ENCODE measurements at places on chromosomes 7 and 10.

- DNase-seq = no peak
Observed at GRCh38 chr10:73251683-73252444, 580 bp downstream of the MRPS16 start.

GRCh38 chr7:70997261-70997660 is 134.7 kb upstream of the GALNT17 start:
- DNase-seq = no peak

- no peak for DNase-seq
Observed at GRCh38 chr7:102004229-102004628, 186.8 kb downstream of the CUX1 start.

GRCh38 chr7:136966825-136967224 is 98.4 kb downstream of the CHRM2 start:
- DNase-seq = no peak

- no peak for DNase-seq
Observed at GRCh38 chr10:106500925-106501525, 663.5 kb downstream of the SORCS1 start.

GRCh38 chr7:23658831-23659427 is 21.1 kb upstream of the FAM221A start:
- no peak for DNase-seq

GRCh38 chr10:51008346-51008745 is 65.9 kb upstream of the PRKG1 start:
- no peak for DNase-seq

DNA sequence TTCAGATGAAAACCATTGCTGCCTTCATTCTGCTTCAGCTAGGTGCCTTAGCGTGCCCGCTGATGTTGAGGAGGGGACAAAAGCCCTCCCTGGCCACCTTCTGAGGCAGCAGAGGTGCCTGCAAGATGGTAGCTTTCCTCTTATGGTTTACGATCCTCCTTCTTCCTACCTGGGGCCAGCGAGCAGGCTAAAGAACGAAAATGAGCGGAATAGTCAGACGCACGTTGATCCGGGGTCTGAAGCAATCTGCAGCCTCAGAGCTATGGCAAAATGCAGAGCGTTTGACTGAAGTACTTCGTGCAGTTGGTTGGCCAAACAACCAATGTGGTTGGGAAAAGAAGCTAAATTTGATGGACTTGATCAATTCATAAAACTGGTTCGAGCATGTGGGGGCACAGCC is 95.5 kb downstream of the GATA3 start:
- no peak for DNase-seq

DNA sequence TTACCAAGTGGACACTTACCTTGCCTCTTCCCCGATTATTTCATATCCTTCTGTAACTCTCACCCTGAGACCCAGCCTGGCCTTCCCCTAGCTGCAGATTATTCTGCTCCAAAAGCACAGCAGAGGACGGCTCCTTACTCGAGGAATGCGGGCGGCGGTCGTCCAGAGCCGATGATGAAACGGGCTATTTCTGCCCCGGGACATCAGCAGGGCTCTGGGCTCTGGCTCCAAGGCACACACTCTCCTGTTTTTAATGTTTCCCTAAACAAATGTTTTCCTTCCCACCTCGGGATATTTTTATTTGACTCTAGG is 343 bp upstream of the C10orf71 start:
- no peak for DNase-seq

DNA sequence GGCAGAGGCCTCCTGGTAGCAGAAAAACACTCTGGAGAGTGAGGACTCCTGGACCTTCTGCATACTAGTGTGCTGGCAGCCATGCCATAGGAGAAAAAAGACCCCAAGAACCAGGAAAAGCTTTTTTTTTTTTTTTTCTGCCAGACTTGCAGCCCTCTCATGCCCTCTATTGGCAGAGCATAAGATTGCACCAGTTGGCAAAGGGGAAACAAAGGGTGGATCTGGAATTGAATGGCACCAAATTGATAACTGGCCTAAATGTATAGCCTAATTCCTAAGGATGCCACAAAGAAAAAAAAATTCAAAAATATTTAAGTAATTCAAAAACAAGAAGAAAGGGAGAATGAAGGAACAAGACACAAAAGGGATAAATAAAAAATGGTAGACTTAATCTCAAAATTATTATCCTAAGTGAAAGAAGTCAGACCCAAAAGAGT is 112.5 kb upstream of the GHITM start:
- peak; percentile 13 for DNase-seq

DNA sequence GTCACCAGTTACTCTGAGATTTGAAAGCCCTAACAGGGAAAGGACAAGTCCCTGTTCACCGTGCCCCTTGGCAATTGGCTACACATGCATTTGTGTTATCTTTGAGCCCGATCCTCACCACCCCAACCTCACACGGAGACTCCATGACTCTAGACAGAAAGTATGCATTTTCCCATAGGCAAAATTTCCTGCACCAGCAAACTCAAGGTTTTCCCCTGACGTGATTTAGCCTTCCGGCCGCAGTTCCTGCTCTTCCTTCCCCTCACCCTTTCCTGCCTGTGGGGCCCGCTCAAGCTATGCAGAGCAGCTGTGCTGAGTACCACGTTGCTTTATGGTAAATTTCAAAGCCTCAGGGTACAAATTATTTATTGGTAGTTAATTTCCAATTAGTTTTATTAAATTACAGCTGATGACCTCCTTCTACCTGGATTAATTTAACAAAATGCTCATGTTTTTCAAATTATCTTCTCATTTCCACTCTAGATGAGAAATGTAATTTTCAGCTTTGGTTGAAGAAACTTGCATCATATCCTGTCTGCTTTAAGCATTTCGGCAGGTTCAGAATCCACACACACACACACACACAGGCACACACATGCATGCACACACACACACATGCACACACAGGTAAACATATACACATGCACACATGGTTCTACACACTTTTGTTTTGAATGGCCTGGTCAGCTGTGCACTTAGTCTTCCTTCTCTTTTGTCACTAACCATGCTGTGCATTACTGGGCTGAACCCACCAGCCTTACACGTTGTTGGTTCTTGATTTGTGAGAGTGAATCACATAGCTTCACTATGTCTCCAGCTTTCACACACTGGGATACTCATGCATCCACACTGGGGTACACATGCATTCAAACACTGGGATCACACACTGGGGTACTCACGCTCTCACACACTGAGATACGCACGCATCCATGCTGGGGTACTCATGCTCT is 283.1 kb upstream of the PITRM1 start:
- DNase-seq = no peak

DNA sequence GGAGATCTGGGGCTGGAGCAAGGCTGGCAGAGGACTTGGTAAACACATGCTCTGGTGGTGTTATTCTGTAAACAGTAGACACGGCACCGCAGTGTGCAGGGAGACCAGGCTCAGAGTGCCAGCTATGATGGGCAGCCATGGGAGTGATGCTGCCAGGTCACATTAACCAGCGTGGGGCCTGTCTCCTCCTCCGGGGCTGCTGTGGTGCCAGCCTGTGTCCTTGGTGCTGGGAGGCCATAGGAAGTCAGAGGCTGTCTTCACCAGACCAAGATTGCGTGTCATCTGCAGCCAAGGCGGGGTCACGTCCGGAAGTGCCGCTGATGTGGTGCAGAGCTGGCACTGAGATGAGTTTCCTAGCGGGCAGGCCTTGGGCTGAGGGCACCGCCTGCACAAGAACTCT is 236.0 kb downstream of the GLRX3 start:
- no peak for DNase-seq

- DNase-seq = no peak
Observed at GRCh38 chr10:59582058-59582457, 127.6 kb downstream of the SLC16A9 start.

GRCh38 chr7:30708983-30709382 is 26.7 kb upstream of the CRHR2 start:
- no peak for DNase-seq

GRCh38 chr7:45400680-45401079 is 173.5 kb upstream of the ADCY1 start:
- no peak for DNase-seq

GRCh38 chr7:101538596-101539459 is 90.3 kb downstream of the MYL10 start:
- DNase-seq = peak; percentile 67

GRCh38 chr10:92692080-92692671 is 2.4 kb downstream of the HHEX start:
- DNase-seq = no peak

DNA sequence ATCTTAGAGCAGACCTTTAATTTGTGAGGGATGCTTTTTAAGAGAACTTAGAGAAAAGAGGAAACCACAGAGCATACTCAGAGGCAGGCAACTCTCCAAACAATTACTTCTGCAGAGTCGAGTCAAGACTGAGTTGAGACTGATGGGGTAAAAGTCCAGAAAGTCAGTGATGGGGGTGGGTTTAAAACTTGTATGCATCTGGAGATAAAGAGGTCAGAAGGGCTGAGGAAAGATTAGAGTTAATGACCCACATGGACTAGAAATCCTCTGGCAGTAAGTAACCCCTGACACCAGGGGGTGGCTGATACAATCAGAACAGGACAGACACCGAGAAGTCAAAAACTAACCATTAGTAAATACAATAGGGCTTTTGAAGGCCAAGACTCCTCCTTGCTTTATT is 42.4 kb upstream of the SEPTIN7 start:
- DNase-seq = no peak

- DNase-seq = no peak
Observed at GRCh38 chr10:12841426-12841825, 160.1 kb downstream of the CCDC3 start.

GRCh38 chr10:102646610-102647442 is 2.5 kb downstream of the TRIM8 start:
- DNase-seq = peak; percentile 42

GRCh38 chr7:114856625-114857024 is 65.3 kb upstream of the MDFIC start:
- no peak for DNase-seq

- DNase-seq = no peak
Observed at GRCh38 chr7:28893888-28894287, 64.2 kb downstream of the TRIL start.
